Immature natural killer cell (primary cell): ENCODE measurements at places on chromosomes 7 and 10.

DNA sequence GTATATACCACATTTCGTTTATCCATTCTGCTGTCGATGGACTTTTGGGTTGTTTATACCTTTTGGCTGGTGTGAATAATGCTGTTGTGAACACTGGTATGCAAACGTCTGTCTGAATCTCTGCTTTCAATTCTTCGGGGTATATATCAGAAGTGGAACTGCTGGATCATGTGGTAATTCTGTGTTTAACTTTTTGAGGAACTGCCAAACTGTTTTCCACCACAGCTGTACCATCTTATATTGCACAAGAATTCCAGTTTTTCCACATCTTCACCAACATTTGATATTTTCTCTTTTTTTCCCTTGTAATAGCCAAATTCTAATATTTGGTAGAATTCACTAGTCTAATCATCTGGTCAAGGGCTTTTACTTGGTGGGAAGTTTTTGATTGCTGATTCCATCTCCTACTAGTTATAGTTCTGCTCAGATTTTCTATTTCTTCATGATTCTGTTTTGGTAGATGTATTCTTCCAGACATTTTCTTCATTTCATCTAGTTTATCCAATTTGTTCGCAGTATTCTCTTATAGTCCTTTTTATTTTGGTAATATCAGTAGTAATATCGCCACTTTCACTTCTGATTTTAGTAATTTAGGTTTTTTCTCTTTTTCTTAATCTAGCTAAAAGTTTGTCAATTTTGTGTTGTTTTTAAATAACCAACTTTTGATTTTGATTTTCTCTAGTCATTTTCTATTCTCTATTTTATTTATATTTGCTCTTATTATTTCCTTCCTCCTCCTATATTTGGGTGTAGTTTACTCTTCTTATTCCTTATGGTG is 271.2 kb downstream of the ZEB1 start:
- H3K27me3 ChIP-seq, result peaks cover 5% of the 10 kb centered on the region
- DNase-seq, result no peak
- no peak overlapping the region for H3K27ac ChIP-seq
- H3K4me1 ChIP-seq, result peaks cover 14% of the 10 kb centered on the region

DNA sequence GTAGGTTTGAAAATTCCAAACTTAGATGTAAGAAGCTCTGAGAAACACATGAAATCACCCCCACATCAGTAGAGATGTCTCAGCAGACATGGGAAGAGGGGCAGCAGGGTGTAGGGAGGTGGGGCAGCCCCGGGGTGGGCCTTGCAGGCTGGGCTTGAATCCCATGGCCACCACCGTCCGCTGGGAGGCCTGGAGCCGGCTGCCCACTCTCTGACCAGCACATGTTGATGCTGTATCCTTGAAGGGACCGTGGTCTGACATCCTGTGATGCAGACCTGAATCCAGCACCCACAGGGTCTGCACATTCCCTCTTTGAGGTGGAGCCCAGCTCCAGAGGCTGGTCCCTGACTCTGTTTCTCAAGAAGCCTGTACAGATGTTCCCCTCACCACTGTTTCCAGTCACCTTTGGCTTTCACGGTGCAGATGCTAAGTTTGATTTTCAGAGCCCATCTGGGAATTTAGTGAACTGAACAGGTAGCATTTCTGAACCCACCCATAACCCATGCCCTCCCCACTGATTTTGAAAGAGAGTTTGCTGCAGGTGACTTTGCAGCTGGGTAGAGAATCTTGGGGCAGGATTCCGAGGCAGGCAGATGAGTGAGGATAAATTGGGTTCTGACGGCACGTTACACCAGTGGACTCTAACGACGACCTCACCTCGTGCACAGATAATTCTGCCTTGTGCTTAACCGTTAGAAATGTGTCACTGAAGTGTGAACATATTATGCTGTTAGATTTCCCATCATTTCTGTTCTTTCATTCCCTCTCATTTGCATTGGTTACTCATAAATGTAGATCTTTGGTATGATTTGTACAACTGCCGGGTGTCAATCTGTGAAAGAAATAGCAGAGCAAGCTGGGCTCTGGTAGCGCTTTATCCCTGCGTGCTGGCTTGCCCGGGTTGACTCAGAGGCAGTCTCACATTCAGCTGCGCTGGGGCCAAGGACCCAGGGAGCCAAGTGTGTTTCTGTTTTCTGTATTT is 45.7 kb downstream of the IKZF1 start:
- peaks cover 7% of the 10 kb centered on the region for H3K27me3 ChIP-seq
- peak overlapping the region; percentile 97 for H3K27ac ChIP-seq
- H3K4me3 ChIP-seq, result peak overlapping the region; percentile 70
- no peak for DNase-seq
- H3K4me1 ChIP-seq, result peaks cover 98% of the 10 kb centered on the region
- H3K36me3 ChIP-seq, result peaks cover 51% of the 10 kb centered on the region

DNA sequence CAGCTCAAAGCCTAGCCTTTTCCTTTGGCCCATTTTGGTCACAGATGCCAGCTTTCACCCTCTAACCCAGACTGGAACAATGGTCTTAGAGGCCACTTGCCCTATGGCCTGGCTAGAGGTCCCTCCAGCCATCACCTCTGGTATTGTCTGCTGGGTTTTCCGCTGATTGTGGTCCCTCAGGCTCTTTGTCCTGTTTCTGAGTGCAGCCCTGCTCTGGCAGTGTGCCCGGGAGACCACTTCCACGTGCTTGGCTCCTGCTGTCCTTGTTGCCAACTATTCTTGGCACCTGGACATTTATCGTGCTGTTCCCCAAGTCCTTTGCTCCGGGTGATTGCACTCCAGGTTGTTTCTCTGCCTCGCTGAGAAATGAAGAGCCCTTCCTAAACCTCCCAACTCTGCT is 53.3 kb upstream of the FAM180A start:
- no peaks in the 10 kb centered on the region for H3K36me3 ChIP-seq
- peaks cover 10% of the 10 kb centered on the region for H3K4me1 ChIP-seq
- no peak overlapping the region for H3K27ac ChIP-seq
- no peak overlapping the region for H3K4me3 ChIP-seq
- peaks cover 7% of the 10 kb centered on the region for H3K27me3 ChIP-seq
- DNase-seq, result no peak

DNA sequence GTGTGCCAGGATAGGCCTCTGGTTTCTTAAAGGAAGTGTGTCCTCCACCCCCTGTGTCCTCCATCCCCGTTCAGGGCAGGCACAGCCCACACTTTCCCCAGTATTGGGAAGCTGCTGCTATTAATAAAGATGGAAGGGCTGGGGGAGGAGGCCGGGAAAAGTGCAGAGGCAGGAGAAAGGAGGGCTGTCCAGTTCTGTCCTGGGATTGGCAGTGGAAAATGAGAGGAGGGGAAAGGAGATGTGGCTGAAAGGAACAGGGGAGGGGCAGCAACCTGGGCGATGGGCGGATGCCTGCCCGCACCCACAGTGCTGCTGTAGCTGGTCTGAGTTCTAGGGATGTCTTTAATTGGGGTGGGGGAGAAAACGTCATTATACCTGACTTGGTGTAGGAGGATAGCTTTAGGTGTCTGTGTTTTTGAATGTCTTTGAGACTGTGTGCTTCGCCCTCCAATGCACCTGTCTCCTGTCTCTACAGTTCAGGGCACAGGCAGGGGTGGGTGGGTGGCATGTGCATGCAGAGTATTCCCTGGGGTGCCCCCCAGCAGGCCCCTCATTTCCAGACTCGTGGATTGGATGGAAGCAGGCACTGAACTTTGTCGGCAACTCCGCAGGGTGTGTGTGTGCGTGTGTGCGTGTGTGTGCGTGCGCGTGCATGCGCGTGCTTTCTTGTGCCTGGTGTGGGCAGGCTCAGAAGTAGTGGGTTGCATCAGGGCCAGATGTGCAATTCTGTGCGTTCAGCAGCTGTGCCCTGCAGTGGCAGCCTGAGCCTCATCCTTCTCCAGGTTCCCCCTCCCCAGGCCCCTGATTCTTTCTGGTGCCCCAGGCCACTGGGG is 2.5 kb downstream of the TRIM8 start:
- H3K4me1 ChIP-seq, result peaks cover 59% of the 10 kb centered on the region
- H3K27me3 ChIP-seq, result peaks cover 15% of the 10 kb centered on the region
- H3K4me3 ChIP-seq, result peak overlapping the region; percentile 91
- DNase-seq, result peak; percentile 39

- DNase-seq, result no peak
- peak overlapping the region; percentile 66 for H3K27ac ChIP-seq
- peaks cover 12% of the 10 kb centered on the region for H3K27me3 ChIP-seq
- no peaks in the 10 kb centered on the region for H3K36me3 ChIP-seq
- H3K4me3 ChIP-seq, result no peak overlapping the region
- peaks cover 63% of the 10 kb centered on the region for H3K4me1 ChIP-seq
Measured at GRCh38 chr7:139696552-139696951, 81.2 kb downstream of the HIPK2 start.
